ENCODE measurements at places on chromosomes 12 and 14.
A peak's percentile ranks its signal among the peaks of the same experiment; 100 is the strongest.

DNA sequence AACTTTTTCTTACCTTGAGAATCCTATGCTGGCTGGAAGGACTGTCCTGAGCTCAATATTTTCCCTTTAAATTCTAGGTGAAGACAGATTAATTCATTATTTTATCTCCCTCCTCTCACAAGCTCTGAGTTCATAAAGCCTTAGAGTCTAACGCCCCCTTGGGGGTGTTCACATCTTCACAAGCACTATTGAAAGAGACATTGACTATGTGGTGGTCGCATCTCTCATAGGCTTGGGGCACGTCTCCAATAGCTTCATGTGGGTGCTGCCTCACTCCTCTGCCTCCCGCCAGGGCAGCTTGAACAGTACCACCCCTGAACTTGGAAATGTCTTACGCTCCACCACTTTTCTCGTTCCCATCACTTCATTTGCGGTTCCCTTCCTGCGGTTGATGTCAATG is 106.2 kb downstream of the UNC79 start:
- peak; percentile 3 for DNase-seq

- no peak for DNase-seq
Measured at GRCh38 chr14:22801716-22802115, 13.5 kb downstream of the SLC7A7 start.

- DNase-seq, result no peak
Measured at GRCh38 chr12:53976172-53976822, 1.5 kb upstream of the HOTAIR start.

DNA sequence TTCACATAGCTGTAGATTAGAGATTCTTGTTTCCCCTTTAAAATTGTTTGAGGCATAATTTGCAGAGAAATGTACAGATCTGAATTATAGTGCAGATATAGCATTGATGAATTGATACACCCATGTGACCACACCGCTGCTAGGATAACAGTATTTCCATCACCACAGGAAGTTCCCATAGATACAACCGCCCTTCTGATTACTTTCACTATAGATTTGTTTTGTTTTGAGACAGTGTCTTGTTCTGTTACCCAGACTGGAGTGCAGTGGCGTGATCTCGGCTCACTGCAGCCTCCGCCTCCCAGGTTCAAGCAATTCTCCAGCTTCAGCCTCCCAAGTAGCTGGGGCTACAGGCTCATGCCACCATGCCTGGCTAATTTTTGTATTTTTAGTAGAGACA is 8.8 kb upstream of the ASPG start:
- no peak for DNase-seq

DNA sequence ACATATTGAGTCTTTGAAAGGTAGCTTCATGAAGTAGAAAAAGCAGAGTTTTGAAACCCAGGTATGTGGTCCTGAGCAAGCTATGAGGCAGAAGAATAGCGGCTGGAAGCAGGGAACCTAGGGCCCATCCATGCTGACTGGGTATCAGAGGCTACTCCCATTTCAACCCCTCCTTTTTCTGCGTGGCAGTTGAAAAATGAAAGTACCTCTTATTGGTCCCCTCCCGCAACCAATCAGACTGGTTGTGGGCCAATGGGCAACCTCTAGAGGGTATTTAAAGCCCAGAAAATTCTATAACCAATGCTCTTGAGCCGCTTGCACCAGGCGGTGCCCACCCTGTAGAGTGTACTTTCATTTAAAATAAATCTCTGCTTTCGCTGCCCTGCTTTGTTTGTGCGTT is 1.6 kb upstream of the SNRPF start:
- no peak for DNase-seq

DNA sequence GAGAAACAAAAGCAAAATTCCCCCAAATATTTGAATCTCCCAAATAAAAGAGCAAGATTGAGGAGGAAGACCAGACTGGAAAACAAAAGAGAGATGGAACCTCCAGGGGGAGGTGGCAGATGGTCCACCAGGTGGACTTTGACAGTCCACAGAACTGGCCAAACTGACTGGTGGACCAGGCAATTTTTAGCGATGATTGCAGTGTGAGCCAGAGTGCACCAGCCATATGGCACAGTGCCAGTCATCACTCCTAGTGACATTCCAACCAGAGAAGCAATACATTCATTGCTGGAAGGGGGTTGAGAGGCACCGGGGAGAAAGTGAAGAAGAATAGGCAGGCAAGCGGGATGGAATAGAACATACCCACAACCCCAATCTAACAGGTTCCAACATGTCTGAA is 182.9 kb downstream of the EXOC5 start:
- no peak for DNase-seq

- peak; percentile 10 for DNase-seq
Measured at GRCh38 chr14:103188810-103189480, 65.7 kb downstream of the TNFAIP2 start.

DNA sequence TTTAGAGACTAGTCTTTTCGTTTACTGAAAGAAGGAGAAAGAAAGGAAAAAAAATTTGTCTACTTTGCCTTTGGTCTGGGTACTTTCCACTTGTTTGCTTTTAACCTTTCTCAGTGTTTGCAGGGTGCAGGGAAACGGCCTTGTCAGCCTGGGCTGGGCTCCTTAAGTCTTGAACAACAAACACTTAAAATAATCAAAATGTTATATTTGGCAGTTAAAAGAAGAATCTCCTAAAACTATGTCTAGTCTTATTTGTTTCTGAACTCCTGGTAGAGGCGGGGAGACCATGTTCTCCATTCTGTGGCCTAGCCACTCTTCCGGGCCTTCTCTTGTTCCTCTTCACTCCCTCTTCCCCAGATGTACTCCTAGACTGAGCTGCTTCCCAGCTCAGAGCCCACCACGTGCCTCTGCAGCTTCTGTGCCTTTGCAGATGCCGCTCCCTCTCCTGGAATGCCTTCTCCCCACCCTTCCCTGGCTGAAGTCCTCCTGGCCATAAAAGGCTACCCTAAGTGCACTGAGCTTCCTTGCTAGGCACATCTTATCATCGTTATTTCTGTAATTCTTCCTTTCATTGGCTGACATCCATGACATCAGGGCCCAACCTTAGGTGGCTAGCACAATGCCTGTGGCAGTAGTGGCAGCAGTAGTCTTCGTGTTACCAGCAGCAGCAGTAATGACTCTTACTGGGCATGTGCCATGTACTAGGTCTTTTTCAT is 432.9 kb downstream of the ZFP36L1 start:
- DNase-seq, result peak; percentile 26

DNA sequence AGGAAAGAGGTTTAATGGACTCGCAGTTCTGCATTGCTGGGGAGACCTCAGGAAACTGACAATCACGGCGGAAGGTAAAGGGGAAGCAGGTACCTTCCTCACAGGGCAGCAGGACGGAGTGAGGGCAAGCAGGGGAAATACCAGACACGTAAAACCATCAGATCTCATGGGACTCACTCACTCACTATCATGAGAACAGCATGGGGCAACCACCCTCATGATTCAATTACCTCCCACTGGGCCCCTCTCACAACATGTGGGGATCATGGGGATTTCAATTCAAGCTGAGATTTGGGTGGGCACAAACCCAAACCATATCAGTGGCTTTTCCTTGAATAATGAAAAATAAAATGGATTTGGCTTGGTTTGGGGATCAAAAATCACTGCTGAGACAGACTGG is 380.5 kb downstream of the VRK1 start:
- DNase-seq, result no peak

- DNase-seq, result peak; percentile 82
Measured at GRCh38 chr14:52913271-52913670, 37.6 kb downstream of the FERMT2 start.

- DNase-seq, result peak; percentile 53
Measured at GRCh38 chr14:63343878-63344277, 25.1 kb upstream of the GPHB5 start.

- DNase-seq, result no peak
Measured at GRCh38 chr14:74577948-74578275, 34.1 kb downstream of the LTBP2 start.

DNA sequence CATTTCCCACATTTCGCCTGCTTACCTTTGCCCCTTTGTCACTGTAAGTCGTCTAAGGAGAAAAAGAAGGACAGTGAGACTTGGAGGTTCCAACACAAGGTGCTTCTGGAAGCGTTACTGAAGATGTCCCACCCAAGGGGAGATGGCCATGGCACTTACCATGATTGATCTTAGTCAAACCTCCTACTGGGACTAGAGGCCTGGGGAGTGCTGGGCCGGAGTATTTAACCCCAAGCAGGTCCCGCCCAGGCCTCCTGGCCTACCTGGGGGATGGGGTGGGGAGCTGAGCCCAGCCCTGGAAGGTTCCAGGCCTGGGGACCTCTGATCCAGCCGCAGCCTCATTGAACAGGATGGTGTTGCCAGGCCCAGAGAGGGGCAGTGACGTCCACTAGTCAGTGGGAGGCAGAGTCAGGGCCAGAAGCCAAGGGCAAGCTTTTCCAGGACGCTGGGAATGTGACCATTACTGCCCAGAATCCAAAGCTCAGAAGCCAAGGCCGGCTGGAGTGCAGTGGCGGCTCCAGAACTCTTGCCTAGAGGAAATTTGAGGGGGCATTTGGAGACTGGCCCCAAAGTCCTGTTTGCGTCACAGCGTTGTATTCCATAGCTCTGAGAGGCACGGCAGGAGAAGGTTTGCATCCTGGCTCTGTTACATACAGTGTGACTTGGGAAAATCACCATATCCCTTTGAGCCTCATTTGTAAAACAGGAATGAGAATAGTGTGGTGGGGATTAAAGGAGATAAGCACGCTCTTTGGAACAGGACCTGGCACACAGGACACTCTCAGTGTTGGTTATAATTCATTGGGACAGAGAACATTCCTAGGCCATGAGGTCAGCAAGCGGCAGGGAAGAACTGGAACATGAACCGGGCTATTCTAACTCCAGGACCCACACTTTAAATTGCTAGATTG is at the start of gene HPD:
HPD (minus strand) TSS at position 198 of the 911 bp plus-strand sequence; CDS start at position 162, 36 bp downstream.
- peak; percentile 71 for DNase-seq

- DNase-seq, result peak; percentile 39
Measured at GRCh38 chr12:22215467-22216253, 118.8 kb downstream of the ST8SIA1 start.

DNA sequence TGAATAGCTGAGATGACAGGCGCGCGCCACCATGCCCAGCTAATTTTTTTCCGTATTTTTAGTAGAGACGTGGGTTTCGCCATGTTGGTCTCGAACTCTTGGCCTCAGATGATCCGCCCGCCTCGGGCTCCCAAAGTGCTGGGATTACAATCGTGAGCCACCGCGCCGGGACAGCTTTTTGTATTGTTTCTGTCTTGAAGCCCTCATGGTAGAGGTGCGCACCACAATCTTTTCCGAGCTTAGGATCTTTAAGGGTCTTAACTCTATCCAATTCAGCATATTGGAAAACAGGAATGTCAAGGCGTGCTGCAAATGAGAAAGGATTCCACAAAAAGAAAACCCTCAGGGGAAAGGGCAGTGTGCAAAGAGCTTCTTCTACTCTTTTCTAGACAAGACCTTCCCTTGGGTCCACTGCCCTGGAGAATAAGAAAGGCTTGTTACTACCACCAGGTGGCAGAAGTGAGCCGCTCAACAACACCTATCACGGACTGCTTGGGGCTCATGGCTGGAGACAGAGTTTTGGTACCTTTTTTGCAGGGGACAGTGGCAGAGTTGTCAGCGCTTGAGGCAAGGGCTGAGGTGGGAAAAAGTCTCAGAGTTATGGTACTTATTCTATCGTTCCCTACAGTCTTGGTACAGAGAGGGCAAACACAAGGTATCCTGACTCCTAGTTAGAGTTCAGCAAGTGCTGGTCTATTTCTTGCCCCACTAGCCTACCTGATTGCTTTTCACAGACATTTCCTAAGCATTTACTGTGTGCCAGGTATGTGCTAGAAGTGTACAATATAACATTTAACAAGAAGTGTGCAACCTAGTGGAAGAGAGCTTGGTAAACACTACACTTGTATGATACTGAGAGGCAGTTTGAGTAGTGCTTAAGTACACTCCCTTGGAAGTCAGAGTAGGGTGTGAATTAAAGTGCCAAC is 16.4 kb upstream of the SP7 start:
- DNase-seq, result peak; percentile 77

GRCh38 chr12:77377116-77377515 is 311.7 kb upstream of the E2F7 start:
- peak; percentile 45 for DNase-seq

DNA sequence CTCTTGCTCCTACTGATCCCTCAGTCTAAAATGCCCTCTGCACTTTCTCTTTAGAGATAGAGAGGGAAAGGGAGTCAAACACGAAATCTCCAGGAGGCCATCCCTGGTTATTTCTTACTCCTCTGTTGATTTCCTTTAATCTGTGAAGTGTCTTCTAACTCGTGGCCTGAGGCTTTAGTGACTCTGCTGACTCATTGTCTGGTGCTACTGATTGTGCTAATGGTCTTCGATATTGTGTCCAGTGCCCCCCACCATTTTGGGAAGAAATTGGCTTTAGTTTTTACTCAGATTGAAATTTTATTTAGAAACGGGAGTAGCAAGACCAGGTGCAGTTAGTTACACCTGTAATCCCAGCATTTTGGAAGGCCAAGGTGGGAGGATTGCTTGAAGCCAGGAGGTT is 839 bp downstream of the CLEC9A start:
- peak; percentile 43 for DNase-seq

- DNase-seq, result no peak
Measured at GRCh38 chr12:4211372-4211771, 62.2 kb upstream of the CCND2 start.

DNA sequence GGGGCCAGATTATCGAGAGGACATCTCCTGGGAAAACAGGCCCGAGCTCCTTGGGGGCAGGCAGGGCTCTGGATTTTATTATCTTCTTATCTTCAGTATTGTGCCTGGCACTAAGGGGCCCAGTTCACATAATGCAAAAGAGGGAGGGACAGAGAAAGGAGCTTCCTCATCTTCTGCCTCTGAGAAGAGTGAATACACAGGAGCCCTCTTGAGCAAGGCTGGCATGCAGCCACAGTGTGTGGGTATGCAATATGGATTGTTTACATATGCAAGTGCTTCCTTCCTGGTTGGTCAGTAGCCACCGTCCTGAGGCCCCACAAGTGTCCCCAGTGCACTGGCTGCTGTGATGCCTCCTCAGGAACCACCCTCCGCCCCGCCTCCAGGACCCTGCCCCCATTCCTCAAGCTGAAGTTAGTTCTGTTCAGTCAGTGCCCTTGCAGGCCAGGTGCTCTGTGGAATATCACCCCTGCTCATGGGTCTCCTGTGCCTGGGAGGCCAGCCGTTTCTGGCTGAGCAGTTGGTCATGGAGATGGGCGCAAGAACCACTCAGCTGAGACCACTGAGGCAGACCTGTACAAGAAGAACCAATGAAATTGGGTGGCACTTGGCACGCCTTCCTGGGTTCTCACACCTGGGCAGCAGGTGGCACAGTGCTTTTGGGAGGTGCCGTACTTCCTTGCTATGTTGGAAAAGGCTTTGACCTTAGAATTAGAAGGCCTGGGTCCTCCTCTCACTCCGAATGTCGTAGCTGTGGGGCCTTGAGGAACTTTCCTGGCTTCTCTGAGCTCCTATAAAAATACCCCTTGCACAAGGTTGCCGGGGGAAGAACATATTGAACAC is 35.1 kb upstream of the ACTN1 start:
- peak; percentile 70 for DNase-seq

GRCh38 chr12:103785243-103786031 is 55.6 kb downstream of the NT5DC3 start:
- DNase-seq, result no peak

All from iris pigment epithelial cell (primary cell).